ENCODE measurements at places on chromosomes 12 and 14. TPM values are rescaled to one million over a fixed set of nuclear protein-coding genes. Genes with fewer than 3 reads are reported as not detected.

The LDHB gene
- 538 TPM for total RNA-seq

The CDCA3 gene
- 4.7 TPM for total RNA-seq

The LRTM2 gene
- total RNA-seq = not detected

The GALC gene
- 47.7 TPM for total RNA-seq

DNA sequence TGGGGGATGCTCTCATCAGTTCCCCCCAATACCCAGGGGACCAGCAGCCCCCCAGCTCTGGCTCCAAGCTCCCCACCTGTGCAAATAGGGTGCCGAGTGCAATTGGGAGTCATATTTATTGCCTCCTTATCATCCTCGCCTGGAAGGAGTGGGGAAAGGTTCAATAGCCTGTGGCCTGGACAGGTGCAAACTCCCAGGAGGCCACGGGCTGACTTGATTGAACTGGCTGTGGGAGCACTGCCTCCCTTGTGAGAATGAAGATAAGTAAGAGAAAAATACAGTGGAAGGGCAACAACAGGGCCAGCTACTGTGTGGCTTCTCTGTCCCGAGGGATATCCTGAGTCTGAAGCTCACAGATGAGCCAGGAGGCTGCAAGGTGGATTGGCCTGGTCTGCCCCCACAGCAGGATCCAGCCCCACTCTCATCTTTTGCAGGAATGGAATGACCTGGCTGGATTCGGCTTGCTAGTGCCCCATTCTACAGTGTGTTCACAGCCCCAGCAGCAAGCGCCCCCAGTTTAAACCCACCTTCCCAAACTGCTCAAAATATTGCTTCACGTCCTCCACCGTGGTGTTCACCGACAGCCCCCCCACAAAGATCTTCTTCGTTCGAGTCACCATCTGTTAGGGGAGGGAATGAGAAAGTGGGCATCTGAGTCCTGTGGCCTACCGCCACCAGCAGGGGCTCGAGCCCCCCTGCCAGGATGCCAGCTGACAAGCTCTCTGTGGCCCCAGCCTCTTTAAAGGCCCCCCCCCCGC is 6.3 kb downstream of the MSI1 start:
- H3K27ac ChIP-seq = no peak overlapping the region
- peaks cover 14% of the 10 kb centered on the region for H3K4me1 ChIP-seq
- DNase-seq = no peak
- H3K4me3 ChIP-seq = no peak overlapping the region
- no peaks in the 10 kb centered on the region for H3K36me3 ChIP-seq
- peaks cover under 1% of the 10 kb centered on the region for H3K27me3 ChIP-seq

- H3K4me3 ChIP-seq = no peak overlapping the region
- H3K27me3 ChIP-seq = no peaks in the 10 kb centered on the region
- H3K36me3 ChIP-seq = no peaks in the 10 kb centered on the region
- H3K27ac ChIP-seq = no peak overlapping the region
- no peak for DNase-seq
- no peaks in the 10 kb centered on the region for H3K4me1 ChIP-seq
Measured at GRCh38 chr12:101375573-101375972, 32.0 kb downstream of the ARL1 start.

- no peaks in the 10 kb centered on the region for H3K36me3 ChIP-seq
- peaks cover 40% of the 10 kb centered on the region for H3K4me1 ChIP-seq
- no peak for DNase-seq
- no peaks in the 10 kb centered on the region for H3K27me3 ChIP-seq
- no peak overlapping the region for H3K4me3 ChIP-seq
Measured at GRCh38 chr12:79559591-79559990, 131.2 kb downstream of the PAWR start.

GRCh38 chr12:92505254-92506231 is 197.2 kb upstream of the PLEKHG7 start:
- peak overlapping the region; percentile 78 for H3K27ac ChIP-seq
- no peaks in the 10 kb centered on the region for H3K27me3 ChIP-seq
- DNase-seq = peak; percentile 8

DNA sequence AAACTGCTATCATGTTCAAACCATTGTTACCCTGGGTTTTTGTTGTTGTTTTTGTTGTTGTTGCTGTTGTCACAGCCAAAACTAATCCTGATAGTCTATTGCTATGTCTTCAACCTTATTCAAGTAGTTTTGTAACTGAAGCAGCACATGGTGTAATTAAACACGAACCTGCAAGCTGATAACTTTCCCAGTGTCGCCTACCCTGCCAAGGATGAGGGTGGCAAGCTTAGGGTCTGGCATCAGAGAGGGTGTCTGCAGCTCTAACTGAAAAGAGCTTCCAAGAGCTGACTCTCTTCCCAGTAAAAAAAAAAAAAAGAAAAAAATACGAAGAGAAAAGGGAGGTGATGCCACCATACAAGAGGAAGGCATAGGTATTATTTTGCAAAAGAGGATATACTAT is 86.3 kb upstream of the BCL2L14 start:
- no peak overlapping the region for H3K4me3 ChIP-seq
- DNase-seq = no peak
- H3K36me3 ChIP-seq = no peaks in the 10 kb centered on the region

DNA sequence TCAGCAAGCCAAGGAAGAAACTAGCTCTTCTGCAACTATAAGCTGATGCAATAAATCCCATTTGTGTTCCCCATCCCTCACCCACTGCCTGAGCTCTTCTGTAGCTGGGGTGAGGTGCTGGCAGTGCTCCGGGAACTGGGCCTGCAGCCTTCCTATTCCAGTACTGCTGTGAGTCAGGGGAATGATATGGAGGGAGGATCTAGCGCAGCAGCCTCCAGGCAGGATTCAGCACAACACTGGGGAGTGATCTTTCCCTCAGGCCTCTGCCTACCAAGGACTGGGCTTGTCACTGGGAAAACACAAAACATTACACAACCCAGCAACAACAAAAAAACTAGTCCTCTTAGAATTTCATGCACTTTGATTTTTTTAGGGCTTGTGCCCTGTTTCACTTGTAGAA is 58.7 kb downstream of the ST8SIA1 start:
- H3K27me3 ChIP-seq = no peaks in the 10 kb centered on the region
- DNase-seq = peak; percentile 56
- no peak overlapping the region for H3K4me3 ChIP-seq
- no peaks in the 10 kb centered on the region for H3K36me3 ChIP-seq
- H3K4me1 ChIP-seq = no peaks in the 10 kb centered on the region
- peak overlapping the region; percentile 71 for H3K27ac ChIP-seq

- peak overlapping the region; percentile 26 for H3K27ac ChIP-seq
- peaks cover 28% of the 10 kb centered on the region for H3K4me1 ChIP-seq
- peak; percentile 91 for DNase-seq
- peak overlapping the region; percentile 43 for H3K4me3 ChIP-seq
Measured at GRCh38 chr14:22852940-22853767, 16.8 kb downstream of the MMP14 start.

DNA sequence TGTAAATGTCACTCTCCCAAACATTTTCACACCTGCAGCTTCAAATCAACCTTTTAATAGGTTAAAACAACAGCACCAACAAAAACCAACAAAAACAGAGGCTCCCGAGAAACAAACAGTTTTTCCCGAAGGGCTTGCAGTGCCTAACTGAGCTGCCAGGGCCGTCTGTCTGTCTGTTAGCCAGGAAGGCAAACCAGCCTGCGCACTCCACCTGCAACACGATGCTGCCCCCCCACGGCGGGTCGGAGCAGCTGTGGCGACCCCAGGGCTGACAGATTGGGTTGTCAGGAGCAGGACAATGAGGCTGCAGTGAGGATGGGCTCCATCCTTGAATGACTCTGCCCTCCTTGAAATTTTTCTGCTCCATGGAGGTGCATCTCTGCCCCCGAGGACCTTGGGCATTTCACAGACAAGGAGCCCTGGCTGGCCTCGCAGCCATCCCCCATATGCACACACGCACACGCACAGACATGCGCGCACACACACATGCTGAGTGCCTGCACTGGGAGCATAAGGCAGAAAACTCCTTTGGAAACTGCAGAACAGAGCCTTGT is 2.6 kb downstream of the RTL1 start:
- DNase-seq = no peak
- H3K4me1 ChIP-seq = peaks cover 12% of the 10 kb centered on the region
- H3K27me3 ChIP-seq = peaks cover 8% of the 10 kb centered on the region

DNA sequence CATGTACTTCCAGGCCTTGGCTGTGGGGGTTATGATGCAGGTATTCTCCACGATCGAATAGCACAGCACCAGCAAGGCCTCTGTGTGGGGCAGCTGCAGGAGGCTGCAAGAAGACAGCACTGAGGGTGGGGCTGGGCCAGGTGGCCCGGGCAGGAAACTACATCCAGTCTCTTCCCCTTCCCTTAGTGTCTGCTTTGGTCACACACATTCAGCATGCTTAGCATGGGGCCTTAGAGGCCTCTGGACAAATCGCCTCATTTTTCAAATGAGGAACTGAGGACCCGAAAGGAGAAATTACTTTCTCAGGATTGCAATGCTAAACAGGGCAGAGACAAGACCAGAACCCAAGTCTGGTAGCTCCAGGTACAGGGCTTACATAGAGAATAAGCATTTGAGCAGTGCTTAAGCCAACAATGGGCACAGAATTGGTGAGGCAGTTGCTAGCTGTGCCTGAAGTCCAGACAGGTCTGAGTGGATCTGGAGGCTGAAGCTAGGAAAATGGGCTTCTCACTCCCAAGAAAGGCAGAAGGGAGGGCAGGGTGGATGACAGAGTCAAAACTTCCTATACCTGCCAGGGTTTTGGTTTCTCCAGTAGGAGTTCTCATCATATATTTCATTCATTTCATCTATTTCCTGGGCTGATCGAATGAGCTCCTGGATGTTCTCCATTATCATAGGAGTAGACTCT is 3.5 kb downstream of the ACRBP start:
- no peaks in the 10 kb centered on the region for H3K27me3 ChIP-seq
- H3K4me3 ChIP-seq = no peak overlapping the region
- H3K4me1 ChIP-seq = peaks cover 26% of the 10 kb centered on the region
- no peak for DNase-seq
- H3K27ac ChIP-seq = peak overlapping the region; percentile 61

DNA sequence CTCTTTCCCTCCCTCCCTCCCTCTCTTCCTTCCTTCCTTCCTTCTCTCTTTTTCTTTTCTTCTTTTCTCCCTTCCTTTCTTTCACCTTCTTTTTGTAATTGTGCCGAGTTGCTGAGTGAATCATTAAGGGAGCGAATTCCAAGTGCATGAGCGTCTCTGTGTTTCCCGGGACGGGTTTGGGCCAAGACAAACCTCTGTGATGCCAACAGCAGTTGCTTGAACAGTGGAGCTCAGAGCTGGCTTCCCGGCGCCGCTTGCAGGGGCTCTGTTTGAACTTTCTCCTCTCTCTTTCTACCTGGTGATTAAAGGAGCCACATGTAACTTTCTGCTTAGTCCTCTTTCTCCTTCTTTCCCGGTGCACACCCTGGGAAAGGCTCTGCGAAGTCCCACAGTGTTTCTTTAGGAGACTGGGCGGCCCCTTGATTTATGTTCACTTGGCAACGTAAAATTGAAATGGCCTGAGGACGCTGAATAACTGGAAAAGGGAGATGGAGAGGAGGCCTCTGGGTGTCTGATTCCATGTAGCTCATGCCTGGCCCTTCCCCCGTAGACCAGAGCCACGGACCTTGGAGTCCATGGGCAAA is 33.7 kb upstream of the MAP1LC3B2 start:
- H3K36me3 ChIP-seq = no peaks in the 10 kb centered on the region
- peak; percentile 50 for DNase-seq
- H3K4me1 ChIP-seq = no peaks in the 10 kb centered on the region
- no peaks in the 10 kb centered on the region for H3K27me3 ChIP-seq
- H3K4me3 ChIP-seq = no peak overlapping the region
- H3K27ac ChIP-seq = no peak overlapping the region

GRCh38 chr14:105093038-105093430 is 27.8 kb upstream of the GPR132 start:
- peaks cover 15% of the 10 kb centered on the region for H3K27me3 ChIP-seq
- peak overlapping the region; percentile 71 for H3K4me3 ChIP-seq
- H3K4me1 ChIP-seq = peaks cover 49% of the 10 kb centered on the region
- peak; percentile 62 for DNase-seq
- peak overlapping the region; percentile 89 for H3K27ac ChIP-seq
- H3K36me3 ChIP-seq = no peaks in the 10 kb centered on the region

Data from upper lobe of left lung (tissue), 6 donors.